ENCODE measurements at places on chromosomes 5 and 9. TPM values are rescaled to one million over a fixed set of nuclear protein-coding genes. Genes with fewer than 3 reads are reported as not detected.

Gene FBN2
- total RNA-seq: not detected

Gene GRXCR2
- total RNA-seq: not detected

DNA sequence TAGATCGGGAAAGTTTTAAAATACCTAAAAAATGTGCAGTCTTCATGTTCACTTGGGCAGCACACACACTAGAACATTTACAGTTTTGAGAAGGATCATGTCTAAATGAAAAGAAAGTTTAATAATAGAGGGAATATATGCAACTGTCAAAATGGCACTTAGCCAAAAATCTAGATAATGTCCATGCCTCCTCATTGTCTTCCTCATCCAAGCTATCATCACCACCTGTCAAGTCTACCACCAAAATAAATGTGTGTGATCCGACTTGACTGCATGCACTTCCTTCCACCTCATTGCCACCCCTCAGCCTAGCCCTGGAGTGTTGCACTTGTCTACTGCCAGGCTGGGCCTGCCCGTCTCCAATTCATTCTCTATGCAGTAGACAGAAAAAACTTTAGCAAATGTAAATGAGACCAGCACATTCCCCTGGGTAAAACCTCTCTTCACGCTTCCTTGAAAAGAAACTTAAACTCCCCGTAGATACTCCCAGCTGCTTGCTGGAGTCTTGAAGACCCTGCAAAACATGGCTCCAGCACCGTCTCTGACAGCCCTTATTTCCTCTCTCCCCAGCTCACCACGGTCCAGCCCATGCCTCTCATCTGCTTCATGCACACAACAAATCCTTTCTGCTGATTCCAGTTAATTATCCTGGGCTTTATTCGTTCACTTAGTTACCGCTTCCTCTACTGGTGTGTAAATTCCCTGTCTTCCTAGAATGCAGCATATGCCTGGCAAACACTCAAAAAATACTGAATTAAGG lies 66.9 kb downstream of the FANCC start:
- H3K27ac ChIP-seq: no peak overlapping the region
- H3K4me3 ChIP-seq: no peak overlapping the region
- DNase-seq: no peak
- no peaks in the 10 kb centered on the region for H3K4me1 ChIP-seq
- peaks cover 10% of the 10 kb centered on the region for H3K36me3 ChIP-seq
- no peaks in the 10 kb centered on the region for H3K27me3 ChIP-seq

- no peaks in the 10 kb centered on the region for H3K27me3 ChIP-seq
- DNase-seq: no peak
- H3K4me1 ChIP-seq: no peaks in the 10 kb centered on the region
- H3K4me3 ChIP-seq: no peak overlapping the region
- H3K36me3 ChIP-seq: no peaks in the 10 kb centered on the region
- no peak overlapping the region for H3K27ac ChIP-seq
Observed at GRCh38 chr5:163978897-163979296, 473.5 kb downstream of the MAT2B start.

- H3K36me3 ChIP-seq: peaks cover 9% of the 10 kb centered on the region
Observed at GRCh38 chr9:128323212-128323730, 632 bp downstream of the COQ4 start.

DNA sequence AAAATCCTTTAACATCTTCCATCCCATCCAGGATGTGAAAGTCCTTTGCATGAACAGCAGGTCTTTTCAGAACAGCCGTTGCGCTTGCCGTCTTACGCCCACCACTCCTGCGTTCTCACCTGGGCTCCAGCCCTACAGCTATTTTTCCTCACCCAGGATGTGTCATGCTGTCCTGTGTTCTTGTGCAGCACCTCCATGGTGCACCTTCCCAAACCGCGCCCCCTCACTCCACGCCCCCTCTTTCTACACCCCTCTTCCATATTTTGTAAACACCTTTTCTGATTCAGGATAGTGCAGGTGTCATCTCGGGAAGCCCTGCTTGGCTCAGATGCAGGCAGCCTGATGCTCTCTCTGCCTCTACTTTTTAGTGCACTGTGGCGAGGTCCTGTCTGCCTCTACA lies 18.4 kb downstream of the CAMK4 start:
- no peak overlapping the region for H3K4me3 ChIP-seq
- peak; percentile 43 for DNase-seq
- H3K36me3 ChIP-seq: peaks cover 20% of the 10 kb centered on the region
- peak overlapping the region; percentile 70 for H3K27ac ChIP-seq

GRCh38 chr9:24413651-24414050 lies 132.0 kb downstream of the IZUMO3 start:
- no peaks in the 10 kb centered on the region for H3K27me3 ChIP-seq
- no peaks in the 10 kb centered on the region for H3K4me1 ChIP-seq
- DNase-seq: no peak
- H3K4me3 ChIP-seq: no peak overlapping the region
- H3K27ac ChIP-seq: no peak overlapping the region

DNA sequence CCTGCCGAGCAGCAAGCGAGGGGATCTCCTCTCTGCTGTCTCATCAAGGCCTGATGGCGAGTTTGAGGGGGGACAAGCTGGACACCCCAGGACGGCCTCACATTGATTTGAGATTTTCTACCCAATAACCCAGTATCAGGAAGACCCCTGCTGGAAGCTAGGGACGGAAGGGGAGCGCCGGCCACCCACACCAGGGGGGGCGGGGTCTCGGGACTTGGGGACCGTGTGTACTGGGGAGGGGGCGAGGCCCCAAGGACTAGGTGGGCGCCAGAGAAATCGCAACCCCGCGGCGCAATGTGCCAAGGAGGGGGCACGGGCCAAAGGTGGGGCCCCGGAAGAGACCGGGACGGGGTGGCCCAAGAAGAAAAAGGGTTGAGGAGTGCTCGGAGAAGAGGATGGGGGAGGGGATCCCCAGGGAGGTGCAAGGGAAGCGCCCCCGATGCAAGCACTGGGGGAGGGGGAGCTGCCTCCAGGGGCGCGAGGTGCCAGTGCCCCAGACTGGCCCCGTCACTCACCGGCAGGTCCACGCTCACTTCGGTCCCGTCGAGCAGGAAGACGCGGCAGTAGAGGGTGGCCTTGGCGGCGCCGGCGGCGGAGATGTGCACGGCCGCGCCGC lies 1.1 kb downstream of the EPB41L4B start:
- H3K27ac ChIP-seq: no peak overlapping the region
- H3K4me3 ChIP-seq: peak overlapping the region; percentile 52
- H3K4me1 ChIP-seq: peaks cover 11% of the 10 kb centered on the region
- H3K27me3 ChIP-seq: peaks cover 60% of the 10 kb centered on the region
- peak; percentile 11 for DNase-seq
- no peaks in the 10 kb centered on the region for H3K36me3 ChIP-seq
